Left ventricle myocardium superior (tissue), 1 donor: ENCODE measurements at places on chromosomes 12 and 14.

DNA sequence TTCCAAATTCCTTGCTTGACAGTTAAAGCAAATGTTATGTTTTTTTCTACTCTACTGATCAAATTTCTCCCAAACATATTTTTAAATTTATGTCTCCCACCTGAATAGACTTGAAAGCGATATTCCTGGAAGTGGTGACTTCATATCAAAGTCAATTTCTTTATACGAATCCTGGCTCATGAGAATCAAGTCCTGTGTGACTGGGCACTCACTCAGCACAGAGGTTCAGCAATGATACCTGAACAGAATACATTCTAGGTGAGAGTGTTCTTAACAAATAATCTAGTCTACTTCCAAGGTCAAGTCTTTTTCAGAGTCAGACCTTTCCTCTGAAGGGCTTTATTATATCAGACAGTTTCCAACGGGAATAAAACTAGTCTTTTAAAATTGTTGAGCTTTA, 1070.6 kb downstream of the TRHDE start:
- DNase-seq = no peak

- peak; percentile 71 for DNase-seq
Measured at GRCh38 chr14:65949711-65950516, 536.3 kb upstream of the CCDC196 start.

GRCh38 chr12:15757553-15758255, 31.5 kb downstream of the EPS8 start:
- no peak for DNase-seq

DNA sequence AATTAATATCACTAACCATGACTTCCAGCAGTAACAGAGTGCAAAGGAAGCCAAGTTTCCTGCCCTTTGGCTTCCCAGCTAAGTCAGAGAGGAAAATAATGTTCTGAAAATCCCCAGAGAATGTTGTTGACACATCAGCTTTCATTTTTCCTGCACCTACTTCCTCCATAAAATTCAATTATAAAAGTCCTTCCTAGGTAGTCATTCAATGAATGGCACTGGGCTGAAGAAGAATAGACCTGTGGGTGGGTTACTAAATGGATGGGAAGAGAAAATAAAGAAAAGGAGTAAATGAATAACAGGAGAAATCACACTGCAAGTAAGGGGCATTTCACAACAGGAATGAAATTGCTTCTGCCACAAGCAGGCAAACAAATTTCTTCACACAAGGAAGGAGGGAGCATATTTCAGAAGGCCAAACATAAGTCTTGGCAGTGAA, 73.2 kb upstream of the MDM1 start:
- no peak for DNase-seq

- no peak for DNase-seq
Measured at GRCh38 chr14:75123991-75124390, 2.9 kb downstream of the NEK9 start.

DNA sequence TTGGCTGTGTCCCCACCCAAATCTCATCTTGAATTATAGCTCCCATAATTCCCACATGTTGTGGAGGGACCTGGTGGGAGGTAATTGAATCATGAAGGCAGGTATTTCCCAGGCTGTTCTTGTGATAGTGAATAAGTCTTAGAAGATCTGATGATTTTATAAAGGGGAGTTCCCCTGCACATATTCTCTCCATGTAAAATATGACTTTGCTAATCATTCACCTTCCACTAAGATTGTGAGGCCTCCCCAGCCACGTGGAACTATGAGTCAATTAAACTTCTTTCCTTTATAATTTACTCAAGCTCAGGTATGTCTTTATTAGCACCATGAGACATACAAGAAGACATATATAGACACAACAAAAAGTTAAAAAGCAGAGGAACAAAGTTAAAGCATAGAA, 120.0 kb downstream of the CPNE8 start:
- DNase-seq = no peak

GRCh38 chr12:102793921-102794320, 123.1 kb downstream of the PAH start:
- no peak for DNase-seq

DNA sequence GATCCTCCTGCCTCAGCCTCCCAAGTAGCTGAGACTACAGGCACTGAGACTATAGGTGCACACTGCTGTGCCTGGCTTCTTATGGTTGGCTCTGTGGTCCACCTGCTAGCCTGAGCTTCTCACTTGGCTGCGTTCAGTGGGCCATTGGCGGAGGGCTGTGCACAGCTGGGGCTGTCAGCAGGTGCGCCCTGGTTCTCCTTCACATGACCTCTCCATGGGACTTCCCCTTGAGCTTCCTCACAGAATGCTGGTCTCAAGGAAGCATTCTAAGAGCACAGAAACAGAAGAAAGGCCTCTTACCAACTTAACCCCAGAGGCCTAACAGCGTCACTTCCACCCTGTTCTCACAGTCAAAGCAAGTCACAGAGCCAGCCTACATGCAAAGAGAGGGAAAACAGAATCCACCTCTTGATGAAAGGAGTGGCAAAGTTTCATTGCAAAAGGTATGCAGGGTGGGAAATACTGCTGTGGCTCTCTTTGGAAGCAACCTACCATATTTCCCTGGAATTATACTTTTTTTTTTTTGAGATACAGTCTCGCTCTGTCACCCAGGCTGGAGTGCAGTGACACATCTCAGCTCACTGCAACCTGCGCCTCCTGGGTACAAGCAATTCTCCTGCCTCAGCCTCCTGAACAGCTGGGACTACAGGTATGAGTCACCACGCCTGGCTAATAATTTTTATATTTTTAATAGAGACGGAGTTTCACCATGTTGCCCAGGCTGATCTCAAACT, 9.3 kb downstream of the RILPL2 start:
- DNase-seq = no peak

DNA sequence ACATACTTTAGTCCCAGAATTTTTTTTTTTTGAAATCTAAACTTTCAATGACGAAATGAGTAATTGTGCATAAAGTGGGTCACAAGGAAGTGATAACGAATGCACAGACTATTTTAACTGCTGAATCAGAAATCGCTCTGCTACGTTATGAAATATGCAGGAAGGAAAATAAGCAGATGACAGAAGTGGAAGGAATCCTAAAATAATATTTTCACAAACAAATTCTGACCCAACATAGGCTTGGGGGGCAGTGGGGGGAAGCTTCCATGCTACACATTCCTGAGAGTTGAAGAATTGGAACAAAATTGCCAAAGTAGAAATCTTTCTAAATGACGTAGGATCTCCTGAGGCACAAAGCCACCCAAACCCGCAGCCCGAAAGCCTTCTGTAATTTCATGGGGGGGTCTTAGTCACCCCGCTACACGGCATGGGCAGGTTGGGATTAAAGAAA, 89.6 kb downstream of the ARF6 start:
- DNase-seq = no peak

DNA sequence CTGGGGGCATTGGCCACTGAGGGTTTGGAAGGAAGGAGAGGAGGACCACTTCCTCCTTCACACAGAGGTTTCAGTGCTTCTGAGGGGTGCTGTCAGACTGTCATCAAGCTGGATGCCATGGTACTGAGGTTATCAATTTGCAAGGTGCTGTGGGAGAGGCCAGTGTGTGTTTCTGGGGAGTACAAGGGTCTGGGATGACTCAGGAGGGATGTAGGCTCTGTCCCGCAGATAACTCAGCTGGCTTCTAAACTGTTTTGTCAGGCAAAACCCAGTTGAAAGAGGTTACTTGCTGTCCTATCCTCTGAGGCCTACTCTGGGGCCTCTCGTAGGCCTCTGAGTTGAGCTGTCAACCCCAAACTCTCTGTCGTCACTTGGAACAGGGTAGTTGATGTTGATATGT, 22.8 kb downstream of the ADCK1 start:
- no peak for DNase-seq

GRCh38 chr12:91387461-91388134, 205.0 kb upstream of the DCN start:
- DNase-seq = no peak

DNA sequence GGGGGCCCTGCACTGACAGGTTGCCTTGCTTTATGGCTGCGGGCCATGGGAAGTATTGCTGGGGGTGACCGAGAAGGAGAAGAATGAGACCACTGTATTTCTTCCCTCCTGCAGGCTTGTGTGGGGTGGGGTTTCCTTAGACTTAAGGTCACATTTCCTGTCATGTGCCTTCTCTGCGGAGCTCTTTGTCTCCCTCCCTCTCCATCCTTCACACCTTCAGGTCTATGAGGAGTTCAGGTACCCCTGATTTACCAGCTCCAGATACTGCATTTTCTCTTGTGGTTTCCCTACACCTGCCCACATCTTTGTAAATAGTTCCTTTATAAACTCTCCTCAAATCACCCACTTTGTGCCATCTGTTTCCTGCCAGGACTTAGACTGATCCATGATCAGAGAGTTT, 3.6 kb downstream of the FNTB start:
- no peak for DNase-seq

DNA sequence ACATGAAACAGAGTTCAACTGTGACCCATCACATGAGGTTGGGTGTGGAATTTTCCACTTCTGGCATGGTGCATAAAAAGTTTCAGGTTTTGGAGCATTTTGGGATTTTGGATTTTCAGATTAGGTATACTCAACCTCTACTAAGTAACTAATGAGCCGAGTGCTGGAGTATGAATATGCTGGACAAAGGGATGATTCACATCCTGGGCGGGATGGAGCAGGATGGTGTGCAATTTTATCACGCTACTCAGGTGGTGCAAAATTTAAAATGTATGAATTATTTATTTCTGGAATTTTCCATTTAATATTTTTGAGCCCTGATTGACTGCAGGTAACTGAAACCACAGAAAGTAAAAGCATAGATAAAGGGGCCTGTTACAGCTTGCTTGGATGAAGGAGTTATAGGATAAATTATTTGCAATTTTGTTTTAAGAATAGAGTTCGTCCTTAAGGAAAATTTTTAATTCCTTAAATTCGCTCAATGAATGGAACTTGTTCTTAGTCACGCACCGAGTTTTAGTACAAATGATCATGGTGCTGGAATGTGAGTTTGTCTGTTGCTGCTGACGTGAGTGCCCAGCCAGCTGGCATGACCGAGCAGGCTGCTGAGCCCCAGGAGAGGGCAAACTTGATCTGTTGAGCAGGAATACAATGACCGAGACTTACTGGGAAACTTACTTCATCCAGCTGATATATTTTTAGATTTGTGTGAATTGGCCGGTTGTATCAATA, 176.3 kb downstream of the ESR2 start:
- DNase-seq = peak; percentile 80

DNA sequence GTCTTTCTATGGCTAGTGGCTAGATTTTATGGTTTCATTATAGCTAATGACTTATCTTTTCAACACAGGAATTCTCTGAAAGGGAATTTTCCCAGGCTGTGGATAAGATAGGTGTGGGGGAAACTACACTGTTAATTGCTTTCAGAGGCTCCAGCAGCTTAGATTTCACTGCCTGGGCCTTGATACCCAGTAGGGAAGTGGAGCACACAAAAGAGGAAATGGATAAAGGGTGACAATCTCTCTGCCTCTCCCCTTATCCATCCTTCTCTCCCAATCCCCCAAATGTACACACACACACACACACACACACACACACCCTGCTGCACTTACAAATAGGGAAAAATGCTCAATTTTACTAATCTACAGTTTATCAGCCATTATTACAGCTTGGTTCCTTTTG, 19.1 kb downstream of the SIX4 start:
- no peak for DNase-seq

DNA sequence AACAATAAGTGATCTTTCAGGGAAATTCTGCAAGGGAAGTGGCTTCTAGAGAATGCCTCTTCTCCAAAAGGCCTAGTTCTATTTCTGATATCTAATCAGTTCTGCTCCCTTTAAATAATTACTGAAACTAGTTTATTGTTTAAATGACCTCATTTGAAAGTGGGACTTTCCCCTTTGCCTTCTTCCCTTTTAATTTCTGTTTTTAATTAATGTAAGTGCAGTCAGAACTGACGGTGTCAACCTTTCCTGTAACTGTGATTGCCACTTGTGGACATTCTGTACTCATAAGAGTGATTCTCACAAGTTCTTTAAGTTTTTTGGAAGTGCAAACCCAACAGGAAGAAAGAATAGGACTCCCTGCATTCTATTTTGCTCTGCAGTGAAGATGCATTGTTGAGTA, 265.3 kb upstream of the PLEKHG7 start:
- DNase-seq = no peak

DNA sequence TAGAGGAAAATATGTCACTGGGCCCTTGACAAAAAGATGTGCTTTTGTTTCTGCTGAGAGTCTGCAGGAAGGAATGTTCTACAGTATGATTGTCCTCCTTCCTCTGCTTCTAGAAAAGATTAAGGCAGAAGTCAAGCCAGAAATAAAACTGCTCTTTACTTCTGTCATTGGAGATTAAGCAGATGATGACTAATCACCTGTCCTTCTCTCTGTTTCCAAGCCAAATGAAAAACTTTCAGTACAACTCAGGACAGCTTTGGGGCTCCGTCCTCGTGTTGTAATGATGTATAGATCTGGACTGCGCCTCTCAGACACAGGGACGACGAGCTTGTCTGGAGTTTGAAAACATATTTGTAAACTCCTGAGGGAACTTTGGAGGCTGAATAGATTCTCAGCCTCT, 159.3 kb downstream of the DYRK2 start:
- no peak for DNase-seq

GRCh38 chr12:125683748-125684381, 618.6 kb downstream of the AACS start:
- peak; percentile 36 for DNase-seq

DNA sequence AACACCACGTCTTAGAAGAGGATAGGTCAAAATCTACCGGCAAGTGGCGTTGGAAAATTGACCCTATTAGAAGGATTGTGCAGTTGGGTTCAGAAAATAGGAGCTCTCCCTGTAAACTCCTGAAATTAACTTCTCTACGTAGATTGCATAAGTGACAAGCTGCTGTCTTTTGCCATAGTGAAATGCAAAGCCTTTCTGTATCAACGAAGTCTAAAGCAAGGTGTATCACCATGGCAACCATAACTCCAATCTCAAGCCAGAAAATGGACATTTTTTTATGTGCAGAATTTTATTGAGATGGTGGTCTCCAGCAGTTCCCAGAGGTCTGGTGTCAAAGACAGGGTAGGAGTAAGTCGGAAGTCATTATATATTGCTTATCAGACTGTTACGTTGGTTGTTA, 367.7 kb upstream of the NOVA1 start:
- DNase-seq = no peak

DNA sequence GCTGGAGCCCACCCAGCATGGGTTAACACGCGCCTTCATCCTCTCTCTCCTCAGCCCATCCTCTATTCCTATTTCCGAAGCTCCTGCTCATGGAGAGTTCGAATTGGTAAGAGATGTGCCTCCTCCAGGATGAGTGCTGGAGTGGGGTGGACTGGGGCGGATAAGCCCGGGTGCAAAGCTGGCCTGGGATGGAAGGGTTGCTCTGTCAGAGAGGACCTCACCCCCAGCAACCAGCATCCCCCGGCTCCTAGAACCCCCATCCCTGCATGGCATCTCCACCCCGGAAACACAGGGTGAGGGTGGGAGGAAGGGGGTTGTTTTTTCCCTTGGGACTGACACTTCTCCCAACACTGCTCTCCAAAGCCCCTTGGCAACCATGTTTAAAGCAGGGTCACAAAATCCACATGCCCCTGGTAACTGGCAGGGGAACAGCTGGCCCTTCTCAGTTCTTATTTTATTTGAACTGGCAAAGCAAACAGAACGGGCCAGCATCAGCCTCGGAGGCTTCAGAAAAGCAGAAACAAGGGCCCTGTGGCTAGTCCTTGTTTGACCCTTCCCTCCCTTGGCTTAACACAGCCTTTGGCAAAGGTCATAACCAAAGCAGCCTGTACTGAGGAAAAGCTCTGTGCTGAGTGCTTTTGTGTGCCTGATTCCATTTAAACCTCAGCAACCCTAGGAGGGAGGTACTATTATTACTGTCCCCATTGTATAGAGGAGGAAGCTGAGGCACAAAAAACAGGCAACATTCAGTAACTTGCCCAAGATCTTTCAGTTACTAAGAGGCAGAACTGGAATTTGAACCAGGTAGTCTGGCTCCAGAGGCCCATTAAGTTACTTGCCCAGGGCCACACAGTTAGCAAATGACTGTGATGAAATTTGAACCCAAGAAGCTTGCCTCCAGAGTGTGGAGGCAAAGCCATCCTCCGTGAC, 4.2 kb downstream of the GSTZ1 start:
- DNase-seq = no peak
